ENCODE measurements at places on chromosomes 7 and 10.
A peak's percentile ranks its signal among the peaks of the same experiment; 100 is the strongest.

GRCh38 chr10:44742248-44742647 lies 168.9 kb upstream of the TMEM72 start:
- no peak for DNase-seq

DNA sequence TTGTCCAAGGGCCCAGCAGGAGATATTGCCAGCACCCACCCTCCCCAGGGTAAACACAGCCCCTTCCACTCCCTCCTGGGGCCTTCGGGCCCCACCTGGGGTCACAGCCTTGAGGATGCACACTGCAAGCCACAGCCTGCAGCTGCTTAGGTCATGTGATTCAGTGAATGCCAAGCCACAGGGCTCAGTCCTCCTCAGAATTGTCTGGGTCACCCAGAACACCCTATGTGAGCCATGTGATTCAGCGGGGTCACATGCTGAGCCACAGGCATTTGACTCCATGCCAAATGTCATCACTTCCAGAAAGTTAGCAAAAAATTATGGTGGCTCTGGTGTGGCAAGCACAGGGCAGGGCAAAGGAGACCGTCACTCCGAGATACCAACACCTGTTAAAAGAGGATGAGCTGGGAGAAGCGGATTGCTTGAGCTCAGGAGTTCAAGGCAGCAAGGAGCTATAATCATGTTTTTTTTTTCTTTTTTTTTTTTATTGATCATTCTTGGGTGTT lies 17.2 kb upstream of the PSAP start:
- DNase-seq = peak; percentile 92

- no peak for DNase-seq
Observed at GRCh38 chr7:21383227-21384220, 44.4 kb upstream of the SP4 start.

- DNase-seq = no peak
Observed at GRCh38 chr10:24206334-24206733, 2.6 kb upstream of the KIAA1217 start.

GRCh38 chr7:98288064-98288823 lies 6.8 kb downstream of the BRI3 start:
- no peak for DNase-seq
